ENCODE measurements at places on chromosomes 3 and 15.

- no peak for DNase-seq
These were observed 63.1 kb upstream of the MCTP2 start for GRCh38 chr15:94168250-94168649.

- DNase-seq: peak; percentile 88
These were observed 88.0 kb downstream of the HMG20A start for GRCh38 chr15:77508541-77509243.

- peak; percentile 72 for DNase-seq
These were observed 284.9 kb downstream of the UACA start for GRCh38 chr15:70478251-70478990.

- DNase-seq: no peak
These were observed 2.2 kb downstream of the TYRO3 start for GRCh38 chr15:41561104-41561776.

DNA sequence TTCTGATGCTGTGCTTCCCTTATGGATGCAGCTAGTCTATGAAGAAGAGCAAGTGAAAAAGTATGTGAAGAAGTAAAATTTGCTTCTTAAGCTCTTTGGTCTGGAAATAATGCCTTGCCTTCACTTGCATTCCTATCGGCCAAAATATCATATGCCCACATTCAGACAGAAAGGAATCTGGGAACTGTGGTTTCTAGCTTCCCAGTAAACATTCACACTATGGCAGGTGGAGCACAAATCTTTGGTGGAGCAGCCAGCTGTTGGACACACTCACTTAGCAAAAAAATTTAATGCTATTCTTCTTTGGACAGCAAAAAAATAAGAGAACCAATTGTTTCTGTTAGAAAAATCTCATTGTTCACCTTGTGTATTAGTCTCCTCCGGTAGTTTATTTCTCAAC is 12.3 kb upstream of the COL6A6 start:
- no peak for DNase-seq

DNA sequence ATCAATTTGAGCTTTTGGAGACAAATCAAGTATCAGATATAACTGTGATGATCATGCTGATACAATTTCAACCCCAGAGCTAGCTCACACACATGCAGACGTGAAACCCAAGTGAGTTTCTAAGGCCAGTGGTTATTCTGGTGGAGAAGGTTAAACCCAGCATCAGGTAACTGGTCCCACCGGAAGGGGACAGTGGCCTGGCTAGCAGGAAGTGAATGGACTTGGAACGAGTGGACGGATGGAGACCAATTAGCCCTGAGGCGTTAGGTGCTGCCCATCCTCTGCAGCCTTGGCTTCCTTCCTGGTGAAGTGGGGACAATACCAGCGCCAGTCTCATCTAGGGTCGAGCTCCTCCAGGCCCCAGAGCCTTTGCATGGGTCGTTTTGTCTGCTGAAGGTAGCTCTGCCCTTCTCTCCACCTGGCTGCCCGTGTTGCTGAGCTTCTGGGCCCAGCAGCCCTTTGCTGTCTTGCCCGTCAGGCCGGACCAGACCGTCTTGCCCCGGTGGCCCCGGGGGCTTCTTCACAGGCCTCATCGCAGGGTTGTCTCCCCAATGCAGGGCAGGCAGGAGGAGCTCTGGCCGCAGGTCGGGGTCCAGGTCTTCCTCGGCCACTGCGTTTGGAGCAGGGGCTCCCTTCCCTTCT is 915 bp upstream of the KCTD6 start:
- peak; percentile 80 for DNase-seq

GRCh38 chr3:81749265-81749664 is 12.2 kb downstream of the GBE1 start:
- no peak for DNase-seq

DNA sequence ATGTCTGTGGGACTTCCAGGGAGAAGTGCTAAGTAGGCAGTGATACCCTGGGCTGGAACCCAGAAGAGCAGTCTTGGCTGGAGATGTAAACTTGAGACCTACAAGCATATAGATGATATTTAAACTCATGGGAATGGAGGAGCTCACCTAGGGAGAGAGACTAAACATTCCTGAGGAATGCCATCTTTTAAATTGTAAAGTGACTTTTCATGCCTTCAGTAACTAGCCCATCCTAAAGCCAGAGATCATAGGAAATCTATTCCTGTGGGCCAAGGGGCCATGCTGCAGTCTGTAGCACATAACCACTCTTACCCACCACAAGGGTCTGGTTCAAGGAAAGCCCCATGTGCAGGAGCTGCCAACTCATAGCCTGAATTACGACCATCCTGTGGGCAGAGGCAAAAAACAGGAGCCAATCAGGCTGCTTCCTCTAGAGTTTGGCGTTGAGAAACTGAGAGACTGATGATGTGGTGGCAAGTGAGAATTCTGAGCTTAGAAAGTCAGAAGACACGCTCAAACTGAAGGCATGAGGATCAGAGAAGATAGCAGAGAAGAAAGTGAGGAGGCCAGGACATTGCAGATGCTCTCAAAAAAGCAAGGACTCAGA is 37.5 kb downstream of the CTDSPL start:
- DNase-seq: no peak
